ENCODE measurements at places on chromosomes 7 and 10. TPM values are rescaled to one million over a fixed set of nuclear protein-coding genes. Genes with fewer than 3 reads are reported as not detected.

- DNase-seq = no peak
Observed at GRCh38 chr7:20839987-20840386, 53.3 kb upstream of the SP8 start.

- no peak for DNase-seq
Observed at GRCh38 chr10:28879875-28880682, 202.8 kb downstream of the BAMBI start.

DNA sequence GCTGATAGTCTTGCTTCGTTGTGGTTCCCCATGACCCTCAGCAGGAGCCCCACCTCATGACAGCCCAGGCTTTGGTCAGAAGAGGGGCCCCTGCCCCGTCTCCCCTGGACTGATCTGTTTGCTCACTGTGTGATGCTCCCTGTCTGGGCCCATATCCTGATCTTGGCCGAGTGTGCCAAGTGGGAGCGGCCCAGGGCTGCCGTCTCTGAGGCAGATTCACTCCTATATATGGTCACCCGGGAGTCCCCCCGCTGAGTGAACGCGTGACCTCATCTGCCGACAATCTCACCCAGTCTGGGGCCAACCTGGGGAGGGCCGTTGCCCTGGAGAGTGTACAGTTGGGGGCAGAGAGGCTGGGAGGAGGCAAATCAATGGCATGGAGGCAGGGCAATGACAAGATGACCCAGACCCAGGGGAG lies 34.5 kb downstream of the PPIF start:
- no peak for DNase-seq

DNA sequence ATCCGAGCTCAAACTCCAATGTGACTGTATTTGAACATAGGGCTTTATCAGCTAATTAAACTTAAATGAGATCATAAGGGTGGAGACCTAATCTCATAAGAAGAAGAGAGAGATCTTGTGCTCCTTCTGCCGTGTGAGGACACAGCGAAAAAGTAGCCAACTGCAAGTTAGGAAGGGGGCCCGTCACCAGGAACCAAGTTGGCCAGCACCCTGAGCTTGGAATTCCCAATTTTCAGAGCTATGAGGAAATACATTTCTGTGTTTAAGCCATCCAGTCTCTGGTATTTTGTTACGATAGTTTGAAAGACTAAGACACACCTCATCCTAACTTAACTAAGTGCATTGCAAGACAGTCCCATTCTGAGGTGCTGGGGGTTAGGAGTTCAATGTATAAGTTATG lies 14.1 kb upstream of the WDR86 start:
- no peak for DNase-seq

DNA sequence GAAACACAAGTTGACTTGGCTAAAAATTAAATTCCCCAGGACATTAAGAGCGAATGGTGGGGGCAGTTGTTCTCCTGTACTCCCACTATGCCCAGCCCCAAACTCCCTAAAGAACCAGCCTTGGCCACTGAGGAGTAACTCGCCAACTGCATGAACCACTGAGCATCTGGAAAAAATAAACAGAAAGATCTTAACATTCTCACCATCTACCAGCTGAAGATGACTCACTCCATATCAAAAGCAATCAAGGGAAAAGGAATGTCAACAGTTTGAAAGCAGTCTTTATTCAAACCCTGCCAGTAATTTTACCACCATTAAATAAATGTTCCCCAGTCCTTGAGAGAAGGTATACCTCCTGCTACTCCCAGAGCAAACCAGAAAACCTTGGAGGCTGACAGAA lies 45.4 kb downstream of the CTTNBP2 start:
- DNase-seq = no peak

GRCh38 chr10:104252368-104252767 lies 2.3 kb upstream of the GSTO1 start:
- no peak for DNase-seq

DNA sequence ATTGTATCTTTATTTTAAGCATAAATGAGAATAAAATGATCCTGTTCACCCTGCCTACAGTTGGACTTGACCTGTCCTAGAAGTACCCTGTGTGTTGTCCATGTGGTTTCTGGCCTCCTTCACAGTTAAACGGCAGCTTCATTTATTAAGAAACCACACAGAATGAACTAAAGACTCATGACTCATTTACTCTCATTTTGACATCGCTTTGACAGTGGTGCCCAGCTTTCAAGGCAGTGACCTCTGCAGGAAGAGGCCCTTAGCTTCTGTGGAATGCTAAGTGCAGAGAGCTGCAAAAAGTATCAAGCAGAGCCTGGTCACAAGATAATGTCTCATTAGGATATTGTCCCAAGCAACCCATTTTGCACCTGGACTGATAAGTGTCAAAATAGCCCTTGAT lies 93.4 kb downstream of the AVL9 start:
- DNase-seq = no peak

GRCh38 chr10:79129361-79129997 lies 60.7 kb downstream of the ZMIZ1 start:
- peak; percentile 86 for DNase-seq

- no peak for DNase-seq
Observed at GRCh38 chr10:29041616-29042015, 247.3 kb upstream of the LYZL1 start.

DNA sequence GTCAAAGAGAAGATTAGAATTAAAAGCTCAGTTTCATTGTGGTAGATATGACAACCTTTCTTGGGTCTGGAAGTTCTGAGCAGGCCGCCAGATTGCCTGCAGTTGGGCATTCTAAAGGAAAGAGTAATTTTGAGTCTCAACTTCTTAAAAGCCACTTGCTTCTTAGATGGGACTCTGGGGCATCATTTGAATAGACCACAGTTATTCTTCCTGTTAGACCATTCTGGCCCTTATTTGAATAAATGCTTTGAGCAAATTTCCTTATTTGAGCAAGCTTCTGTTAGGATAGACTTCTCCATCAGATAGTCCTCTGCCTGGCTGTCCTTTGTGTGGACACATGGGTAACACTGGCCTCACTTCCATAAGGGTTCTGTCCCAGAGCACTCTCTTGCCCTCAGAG lies 40.2 kb downstream of the SND1 start:
- no peak for DNase-seq

DNA sequence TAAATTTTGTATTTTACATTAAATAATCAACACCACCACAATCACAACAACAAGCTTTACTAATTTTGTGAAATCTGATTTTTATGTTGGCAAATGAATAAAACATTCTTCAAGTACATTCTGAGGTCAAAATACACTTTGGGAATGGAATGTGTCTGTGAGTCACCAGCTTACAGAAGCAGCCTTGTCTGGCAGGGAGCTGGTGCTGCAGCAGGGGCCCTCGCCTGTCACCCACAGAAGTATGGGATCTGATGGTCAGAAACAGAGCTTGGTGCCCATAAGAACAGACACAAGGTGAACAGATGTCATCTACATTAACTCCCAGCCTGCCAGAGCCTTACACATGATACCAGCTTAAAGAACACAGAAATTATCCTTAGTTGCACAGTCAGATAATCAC lies 496.9 kb downstream of the CCSER2 start:
- DNase-seq = no peak

GRCh38 chr7:36472141-36472729 lies 82.6 kb downstream of the ANLN start:
- DNase-seq = no peak

DNA sequence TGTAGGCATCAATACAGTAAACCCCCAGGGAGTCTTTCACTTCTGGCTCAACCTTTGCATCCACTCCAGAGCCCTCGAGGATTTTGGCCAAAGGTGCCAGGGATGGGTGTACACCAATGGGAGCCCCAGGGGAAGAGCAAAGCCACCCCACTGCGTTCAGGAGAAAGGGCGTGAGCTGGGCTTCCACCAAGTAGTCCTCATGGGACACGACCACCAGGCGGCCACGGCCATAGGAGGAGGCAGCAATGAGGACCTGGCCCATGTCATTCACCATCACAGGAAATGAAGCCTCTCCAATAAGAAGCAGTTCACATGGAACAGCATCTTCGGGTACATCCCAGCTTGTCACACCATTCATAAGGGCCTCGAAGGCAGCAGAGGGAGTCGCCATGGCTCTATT lies 25.8 kb downstream of the TCAF1 start:
- DNase-seq = no peak

- no peak for DNase-seq
Observed at GRCh38 chr10:43124094-43124521, 14.1 kb upstream of the CSGALNACT2 start.

GRCh38 chr7:67604461-67605386 lies 608.1 kb downstream of the TYW1 start:
- DNase-seq = no peak

- DNase-seq = no peak
Observed at GRCh38 chr7:46969303-46970130, 612.4 kb downstream of the TNS3 start.

DNA sequence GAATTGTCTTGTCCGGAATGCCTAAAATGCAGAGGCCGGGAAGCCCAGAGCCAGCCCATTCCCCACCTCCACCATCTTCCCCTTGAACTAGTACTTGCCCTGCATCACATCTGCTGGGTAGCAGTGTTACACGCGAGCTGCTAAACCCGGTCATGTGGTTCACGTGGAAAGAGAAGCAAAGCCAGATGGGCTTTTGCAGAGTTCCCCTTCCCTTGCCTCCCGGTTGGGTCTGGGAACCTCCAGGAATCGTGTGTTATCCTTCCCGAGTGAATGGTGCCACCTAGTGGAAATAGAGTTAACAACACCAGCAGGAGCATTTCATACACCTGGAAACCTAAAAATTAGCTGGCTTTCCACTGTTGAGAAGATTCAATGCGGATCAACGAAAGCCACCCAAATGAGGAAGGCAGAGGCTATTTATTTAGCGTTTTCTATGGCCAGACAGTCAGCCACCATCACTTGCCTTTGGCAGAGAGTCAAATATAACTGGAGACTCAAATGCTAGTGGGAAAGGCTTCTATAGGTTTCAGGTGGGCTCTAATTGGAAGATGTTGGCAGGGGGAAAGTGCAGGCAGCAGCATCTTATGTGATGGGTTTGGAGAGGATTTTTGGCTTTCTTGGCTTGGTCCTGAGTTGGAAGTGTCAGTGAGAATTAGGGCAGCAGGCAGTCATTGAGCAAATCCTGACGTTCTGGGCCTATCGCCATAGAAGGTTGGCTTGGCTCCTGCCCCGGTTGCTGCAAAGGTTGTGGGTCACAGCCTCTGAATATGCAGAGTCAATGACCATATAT lies 12.9 kb upstream of the DENND2A start:
- DNase-seq = peak; percentile 58

DNA sequence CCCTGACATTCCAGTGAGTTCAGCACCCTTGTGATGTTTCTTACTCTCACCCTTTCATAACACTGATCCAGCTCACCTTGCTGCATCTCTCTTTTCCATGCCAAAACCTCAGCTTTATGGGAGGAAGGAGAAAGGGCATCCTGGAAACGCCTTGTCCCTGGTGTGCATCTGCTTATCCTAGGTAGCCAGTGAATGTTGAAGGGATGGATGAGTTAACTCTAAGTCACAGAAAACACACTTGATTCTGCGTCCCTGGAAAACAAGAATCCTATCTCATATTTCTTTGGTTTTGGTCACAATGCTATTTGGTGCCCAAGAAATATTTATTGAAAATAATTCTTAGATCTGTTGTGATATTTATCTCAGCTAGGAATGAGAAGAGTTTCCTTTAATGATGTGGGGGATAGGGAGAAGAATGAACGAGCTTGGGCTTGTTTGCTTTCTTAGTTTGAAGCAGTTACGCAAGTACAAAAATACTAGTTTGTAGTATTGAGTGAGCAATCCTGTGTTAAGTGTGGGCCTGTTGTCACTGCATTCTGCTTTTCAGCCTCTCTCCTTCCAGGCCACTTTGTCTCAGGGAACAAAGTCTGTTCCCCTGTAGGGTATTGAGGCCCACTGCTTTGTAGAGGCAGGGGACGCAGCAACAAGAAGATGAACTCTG lies 126.5 kb downstream of the ARID5B start:
- DNase-seq = no peak

DNA sequence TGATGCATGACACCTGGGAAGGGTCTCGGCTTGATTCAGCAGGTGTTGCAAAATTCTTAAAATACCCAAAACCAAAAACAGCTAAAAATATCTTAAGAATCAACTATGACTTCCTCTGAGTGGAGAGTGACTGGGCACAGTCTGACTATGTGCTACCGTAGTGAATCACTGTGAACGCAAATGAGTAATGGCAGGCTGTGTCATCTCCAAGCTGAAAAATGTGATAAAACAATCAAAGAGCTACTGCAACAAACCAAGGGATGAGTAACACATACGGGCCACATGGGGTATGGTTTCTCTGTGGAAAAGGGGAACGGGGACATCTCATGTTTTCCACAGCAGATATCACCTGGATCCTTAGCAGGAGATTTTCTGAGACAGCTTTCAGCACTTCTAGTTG lies 127.5 kb downstream of the ABCA13 start:
- no peak for DNase-seq

DNA sequence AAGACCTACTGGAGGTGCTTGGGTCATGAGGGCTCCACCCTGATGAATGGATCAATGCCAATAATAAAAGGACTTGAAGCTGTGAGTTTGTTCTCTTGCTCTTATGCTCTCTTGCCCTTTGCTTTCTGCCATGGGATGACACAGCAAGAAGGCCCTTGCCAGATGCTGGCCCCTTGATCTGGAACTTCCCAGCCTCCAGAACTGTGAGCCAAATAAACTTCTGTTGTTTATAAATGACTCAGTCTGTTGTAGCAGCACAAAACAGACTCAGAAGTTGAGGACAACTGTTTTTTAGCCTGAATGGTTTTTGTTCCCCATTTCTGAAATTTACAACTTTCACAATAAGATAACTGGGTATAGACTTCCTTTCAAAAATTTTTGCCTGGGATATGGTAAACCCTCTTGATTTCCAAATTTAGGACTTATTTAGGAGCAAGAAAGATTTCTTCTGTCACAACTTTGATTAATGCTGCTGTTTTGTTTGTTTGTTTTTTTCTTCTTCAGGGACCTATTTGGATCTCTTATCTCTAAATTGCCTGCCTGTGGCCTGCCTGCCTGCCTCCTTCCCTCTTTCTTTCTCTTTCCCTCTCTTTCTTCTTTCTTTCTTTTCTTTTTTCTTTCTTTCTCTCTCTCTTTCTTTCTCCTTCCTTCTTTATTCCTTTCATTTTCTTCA lies 12.1 kb downstream of the ENTPD1 start:
- DNase-seq = no peak

- no peak for DNase-seq
Observed at GRCh38 chr10:28355376-28355775, 52.5 kb upstream of the MPP7 start.

DNA sequence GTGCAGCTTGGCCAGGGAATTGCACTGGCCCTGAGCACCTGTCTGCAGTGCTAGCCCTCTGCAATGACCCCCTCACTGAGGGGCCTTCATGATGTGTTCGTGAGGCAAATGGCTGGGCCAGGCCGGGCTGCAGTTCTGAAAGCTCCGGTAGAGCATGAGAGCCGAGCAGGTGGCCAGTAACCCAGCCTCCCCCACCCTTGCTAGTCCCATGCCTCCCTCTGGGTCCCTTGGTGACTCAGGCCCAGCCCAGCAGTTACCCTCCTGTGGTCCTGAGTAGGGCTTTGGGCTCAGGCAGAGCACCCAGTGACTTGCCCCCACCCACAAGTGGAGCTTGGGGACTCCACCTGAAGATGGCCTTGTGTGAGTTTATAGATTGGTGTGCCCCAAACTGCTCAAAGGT lies 16.1 kb upstream of the CSGALNACT2 start:
- no peak for DNase-seq

GRCh38 chr10:84818961-84819360 lies 490.6 kb downstream of the CCSER2 start:
- DNase-seq = no peak

Gene CALHM3
- total RNA-seq = not detected

Gene MRLN
- not detected for total RNA-seq

Gene CALCR
- total RNA-seq = not detected

Gene SYT15B
- not detected for total RNA-seq

Gene ERVW-1
- total RNA-seq = not detected

Gene SLC26A3
- not detected for total RNA-seq

Gene SFRP5
- total RNA-seq = not detected

Gene SPDYE5
- not detected for total RNA-seq

Gene SNCG
- total RNA-seq = 431 TPM

Gene TNS3
- total RNA-seq = 3.8 TPM

Gene OR2A5
- total RNA-seq = not detected
